ENCODE measurements at places on chromosomes 3 and 15.

DNA sequence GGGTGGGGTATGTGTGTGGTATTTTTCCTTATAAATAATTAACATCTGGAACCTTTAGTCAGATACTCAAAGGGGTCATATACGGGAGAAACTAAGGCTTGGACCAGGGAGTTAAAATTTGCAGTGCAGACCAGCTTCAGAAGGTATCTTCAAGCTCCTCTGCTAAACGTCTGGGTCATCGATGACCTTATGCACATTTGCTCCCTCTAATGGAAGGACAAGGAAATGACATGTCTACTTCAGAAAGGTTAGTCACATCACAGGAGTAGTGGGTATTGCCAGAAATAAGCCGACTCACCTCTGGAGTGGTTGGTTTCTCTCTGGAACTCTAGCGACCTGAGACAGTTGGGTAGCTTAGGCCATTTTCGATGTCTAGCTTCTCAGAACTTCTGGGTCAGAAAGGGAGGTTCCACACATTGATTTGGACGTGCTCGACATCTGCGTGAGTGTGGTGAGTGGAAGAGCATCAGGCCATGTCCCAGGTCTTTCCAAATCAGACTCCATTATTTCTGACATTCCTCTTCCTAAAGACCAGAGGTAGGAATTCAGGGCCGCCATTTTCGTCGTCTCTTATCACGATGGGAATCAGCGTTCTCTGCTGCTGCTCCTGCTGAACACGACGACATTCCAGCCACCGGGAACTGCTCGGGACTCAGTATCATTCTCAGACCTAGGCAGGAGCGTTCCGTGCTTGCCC lies 31.8 kb upstream of the RASA2 start:
- DNase-seq, result no peak

GRCh38 chr3:127671523-127672428 lies 976 bp upstream of the ABTB1 start:
- peak; percentile 8 for DNase-seq

DNA sequence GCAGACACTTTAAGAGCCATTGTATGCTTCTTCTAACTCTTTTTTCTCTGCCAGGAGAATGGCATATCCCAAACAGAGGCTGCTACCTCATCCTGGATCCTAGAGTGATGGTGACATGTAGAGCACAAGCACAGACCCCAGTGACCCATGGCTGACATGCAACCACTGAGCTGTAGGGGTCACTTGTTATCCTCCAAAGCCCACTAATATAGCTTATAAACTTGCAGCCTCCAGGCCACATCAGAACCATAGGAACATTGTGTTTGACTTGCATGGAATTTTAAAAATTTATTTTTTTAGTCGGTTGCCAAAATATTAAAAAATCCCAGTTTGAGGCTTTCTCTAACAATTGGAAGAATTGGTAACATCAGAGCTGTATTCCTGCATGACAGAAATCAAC lies 283.0 kb upstream of the WNT5A start:
- DNase-seq, result no peak

- DNase-seq, result no peak
These were observed 787 bp downstream of the TRPM1 start for GRCh38 chr15:31100738-31101137.

DNA sequence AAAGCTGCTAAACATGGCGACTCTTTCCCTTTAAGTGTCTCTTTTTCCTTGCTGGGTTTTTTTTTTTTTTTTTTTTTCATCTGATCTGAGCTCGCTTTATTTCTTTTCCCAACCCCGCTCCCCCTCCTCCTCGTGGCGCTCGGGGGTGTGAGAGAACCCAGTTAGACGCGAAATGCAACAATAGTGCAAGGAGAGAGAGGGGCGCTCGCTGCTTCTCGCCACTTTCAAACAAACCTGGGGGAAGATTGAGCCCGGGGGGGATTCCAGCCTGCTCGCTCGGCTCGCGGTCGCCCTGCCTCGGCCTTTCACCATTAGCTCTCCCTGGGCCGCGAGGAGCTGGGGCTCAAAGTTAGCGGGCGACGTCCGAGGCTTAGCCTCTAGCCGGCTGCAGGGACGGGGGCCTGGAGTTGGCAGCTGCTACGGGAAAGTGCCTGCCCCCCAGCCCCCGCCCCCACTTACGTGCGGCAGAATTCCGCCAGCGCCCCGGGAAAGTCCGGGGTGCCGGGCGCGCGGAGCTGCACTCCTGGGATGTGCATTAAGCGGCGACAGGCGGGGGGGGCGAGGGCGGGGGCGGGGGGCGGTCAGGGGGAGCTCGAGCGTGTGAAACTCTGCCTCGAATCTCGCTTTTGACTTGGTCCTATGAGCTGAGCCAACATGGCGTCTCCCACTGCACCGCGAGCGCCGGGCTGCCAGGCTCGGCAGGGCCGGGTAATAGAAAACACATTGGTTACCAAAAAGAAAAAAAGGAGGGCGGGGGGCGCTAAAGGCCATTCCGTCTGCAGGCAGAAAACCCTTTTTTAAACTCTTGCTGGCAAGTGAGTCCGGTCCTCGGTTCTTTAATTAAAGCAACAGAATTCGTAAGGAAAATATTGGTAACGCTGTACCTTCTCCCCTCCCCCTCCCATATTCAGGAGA lies 10.4 kb downstream of the NR2F2 start:
- no peak for DNase-seq

DNA sequence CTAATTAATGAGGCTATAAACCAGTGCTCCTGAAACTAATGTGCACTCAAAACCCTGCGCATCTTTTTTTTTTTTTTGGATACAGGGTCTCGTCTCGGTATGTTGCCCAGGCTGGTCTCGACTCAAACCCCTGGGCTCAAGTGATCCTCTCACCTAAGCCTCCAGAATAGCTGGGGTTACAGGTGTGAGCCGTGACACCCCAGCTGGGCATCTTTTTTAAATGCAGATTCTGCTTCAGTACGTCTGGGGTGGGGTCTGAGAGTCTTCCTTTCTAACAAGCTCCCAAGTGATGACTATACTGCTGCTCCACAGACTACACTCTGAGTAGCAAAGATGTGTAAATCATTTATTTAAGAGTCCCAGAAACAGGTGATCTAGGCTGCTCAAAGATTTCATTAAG lies 73.0 kb downstream of the BFSP2 start:
- DNase-seq, result no peak
